Tibial artery (tissue), 4 donors: ENCODE measurements at places on chromosomes 3 and 15.

DNA sequence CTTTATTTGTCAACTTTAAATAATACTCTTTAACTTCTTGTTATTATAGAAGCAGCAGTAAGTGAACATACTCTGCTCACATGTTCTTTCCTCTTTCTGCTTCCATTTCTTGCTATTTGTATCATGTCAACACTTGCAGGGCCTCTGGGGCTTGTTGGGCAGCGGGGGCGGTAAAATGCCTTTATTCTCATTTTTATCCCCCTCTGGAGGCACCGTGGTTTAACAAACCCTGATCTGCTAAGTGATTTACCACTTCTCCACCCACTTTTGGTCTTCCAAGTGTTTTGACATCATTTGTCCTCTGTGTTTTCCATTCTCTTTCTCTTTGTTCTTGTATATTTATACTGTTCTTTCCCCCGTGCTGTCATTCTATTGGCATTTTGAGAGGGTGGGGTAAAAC is 33.9 kb downstream of the SCN10A start:
- H3K27ac ChIP-seq = no peak overlapping the region
- no peaks in the 10 kb centered on the region for H3K4me1 ChIP-seq
- H3K27me3 ChIP-seq = no peaks in the 10 kb centered on the region
- DNase-seq = no peak
- H3K36me3 ChIP-seq = no peaks in the 10 kb centered on the region
- no peak overlapping the region for H3K4me3 ChIP-seq

DNA sequence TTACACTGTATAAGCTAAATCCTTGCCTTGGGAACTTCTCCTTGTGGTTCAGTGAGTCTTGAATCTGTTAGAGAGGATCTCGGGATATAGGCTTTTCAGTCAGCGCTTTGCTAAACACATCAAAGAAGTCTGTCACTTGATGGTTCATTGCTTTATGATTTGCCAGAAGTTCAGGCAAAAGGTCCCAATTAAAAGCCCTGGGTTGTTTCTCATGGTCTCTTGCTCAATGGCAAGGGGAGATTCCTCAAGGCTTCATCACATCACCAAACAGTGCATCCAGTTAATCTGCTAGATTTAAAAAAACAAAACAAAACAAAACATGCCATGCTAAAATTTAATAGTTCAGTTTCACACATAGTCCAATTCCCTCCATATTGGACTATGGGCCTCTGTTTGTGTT is 114.8 kb downstream of the FILIP1L start:
- DNase-seq = no peak
- no peaks in the 10 kb centered on the region for H3K36me3 ChIP-seq
- no peaks in the 10 kb centered on the region for H3K27me3 ChIP-seq
- H3K4me1 ChIP-seq = no peaks in the 10 kb centered on the region
- no peak overlapping the region for H3K4me3 ChIP-seq

GRCh38 chr15:77474310-77474988 is 53.8 kb downstream of the HMG20A start:
- H3K4me1 ChIP-seq = no peaks in the 10 kb centered on the region
- no peak for DNase-seq
- peaks cover 29% of the 10 kb centered on the region for H3K36me3 ChIP-seq
- H3K27ac ChIP-seq = no peak overlapping the region
- H3K4me3 ChIP-seq = no peak overlapping the region

DNA sequence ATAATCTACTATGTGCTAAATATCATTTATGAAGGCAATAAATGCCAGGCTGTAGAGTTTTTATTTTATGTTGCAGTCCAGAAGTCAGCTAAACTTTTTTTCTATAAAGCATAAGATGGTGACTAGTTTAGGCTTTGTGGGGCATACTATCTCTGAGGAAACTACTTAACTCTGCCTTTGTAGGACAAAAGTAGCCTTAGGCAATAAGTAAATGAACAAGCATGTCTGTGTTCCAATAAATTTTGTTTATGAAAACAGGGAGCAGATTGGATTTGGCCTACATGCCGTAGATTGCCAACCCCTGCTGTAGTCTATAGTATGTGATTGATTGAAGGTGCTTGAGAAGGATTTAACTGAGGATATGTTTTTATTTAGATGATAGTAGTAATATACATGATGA is 502.5 kb upstream of the NAALADL2 start:
- H3K4me3 ChIP-seq = no peak overlapping the region
- no peaks in the 10 kb centered on the region for H3K4me1 ChIP-seq
- no peak for DNase-seq
- no peaks in the 10 kb centered on the region for H3K27me3 ChIP-seq

GRCh38 chr15:101520395-101520794 is 30.9 kb upstream of the PCSK6 start:
- DNase-seq = no peak
- peaks cover 13% of the 10 kb centered on the region for H3K27me3 ChIP-seq
- H3K36me3 ChIP-seq = no peaks in the 10 kb centered on the region
- no peaks in the 10 kb centered on the region for H3K4me1 ChIP-seq
- no peak overlapping the region for H3K4me3 ChIP-seq

DNA sequence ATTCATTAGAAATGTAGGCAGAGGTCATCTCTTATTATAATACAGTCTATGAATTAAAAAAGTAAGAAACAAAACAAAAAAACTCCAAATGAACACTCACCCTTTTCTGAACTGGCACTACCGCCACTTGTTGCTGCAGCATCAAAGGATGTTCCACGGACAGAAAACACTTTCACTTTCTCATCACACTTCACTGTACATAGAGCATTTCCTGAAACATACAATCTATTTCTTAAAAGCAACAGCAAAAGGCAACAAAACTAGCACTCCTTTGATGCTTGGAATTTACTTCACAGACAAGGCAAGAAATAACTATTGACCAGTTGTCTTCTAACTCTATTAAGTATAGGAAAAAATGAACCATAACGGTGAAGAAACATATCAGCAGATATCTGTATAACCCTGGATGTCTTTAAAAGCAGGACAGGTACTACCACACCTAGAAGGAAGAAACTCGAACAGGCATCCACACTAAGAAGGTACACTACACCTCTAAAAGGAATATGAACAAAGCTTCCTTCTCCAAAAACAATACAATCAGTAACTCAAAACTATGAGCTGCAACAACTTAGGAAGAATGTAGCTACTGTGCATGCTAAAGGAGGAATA is 24.9 kb downstream of the ETFA start:
- no peaks in the 10 kb centered on the region for H3K27me3 ChIP-seq
- no peaks in the 10 kb centered on the region for H3K4me1 ChIP-seq
- H3K27ac ChIP-seq = no peak overlapping the region
- no peak overlapping the region for H3K4me3 ChIP-seq

- no peaks in the 10 kb centered on the region for H3K4me1 ChIP-seq
- no peak overlapping the region for H3K27ac ChIP-seq
- H3K36me3 ChIP-seq = no peaks in the 10 kb centered on the region
- no peaks in the 10 kb centered on the region for H3K27me3 ChIP-seq
Measured at GRCh38 chr3:74850381-74850780, 235.9 kb upstream of the CNTN3 start.
